ENCODE measurements at places on chromosomes 12 and 14.

- no peak for DNase-seq
Observed at GRCh38 chr14:100325231-100325632, 2.1 kb downstream of the SLC25A47 start.

- no peak for DNase-seq
Observed at GRCh38 chr12:107339487-107339886, 246.1 kb upstream of the CRY1 start.

- no peak for DNase-seq
Observed at GRCh38 chr12:123067654-123068053, 83.2 kb downstream of the PITPNM2 start.

DNA sequence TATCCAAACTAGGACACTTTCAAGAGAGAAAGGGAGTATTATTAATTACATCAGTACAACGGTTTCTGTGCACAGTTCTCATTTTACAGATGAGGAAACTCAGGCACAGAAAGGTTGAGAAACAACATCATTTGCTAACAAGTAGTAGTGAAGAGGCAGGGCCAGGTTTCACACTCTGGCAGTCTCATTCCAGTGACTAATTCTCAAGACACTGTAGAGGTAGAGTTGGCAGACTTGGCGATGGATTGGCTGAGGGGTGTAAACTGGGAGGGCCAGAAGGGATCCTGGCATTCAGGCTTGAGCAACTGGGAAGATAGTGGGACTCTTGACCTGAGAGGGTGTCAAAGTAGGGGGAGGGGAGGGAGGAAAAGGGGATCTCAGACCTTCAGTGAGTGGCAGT lies 73.8 kb upstream of the BDKRB2 start:
- DNase-seq = no peak

- peak; percentile 5 for DNase-seq
Observed at GRCh38 chr12:90010089-90010488, 301.5 kb upstream of the ATP2B1 start.

DNA sequence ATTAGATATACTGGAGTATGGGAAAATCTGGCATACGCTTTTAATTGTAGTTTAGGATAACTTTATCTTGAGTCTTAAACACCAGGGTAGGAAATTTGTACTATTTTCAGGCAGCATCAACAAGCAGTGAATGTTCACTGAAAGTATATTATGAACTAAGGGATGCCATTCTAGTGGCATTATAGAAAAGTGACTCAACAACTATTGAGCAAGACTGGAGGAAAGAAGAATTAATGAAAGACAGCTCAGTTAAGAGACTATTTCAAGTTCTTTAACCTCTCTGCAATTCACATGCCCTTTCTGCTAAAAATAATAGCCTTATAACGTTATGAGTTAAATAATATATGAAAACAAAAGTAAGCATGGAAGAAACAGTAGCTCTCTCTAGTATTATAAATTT lies 343.1 kb downstream of the FSCB start:
- DNase-seq = no peak

GRCh38 chr14:24298892-24299254 lies 707 bp downstream of the DHRS1 start:
- DNase-seq = peak; percentile 32

- DNase-seq = no peak
Observed at GRCh38 chr12:92927436-92928281, 1.4 kb downstream of the EEA1 start.

DNA sequence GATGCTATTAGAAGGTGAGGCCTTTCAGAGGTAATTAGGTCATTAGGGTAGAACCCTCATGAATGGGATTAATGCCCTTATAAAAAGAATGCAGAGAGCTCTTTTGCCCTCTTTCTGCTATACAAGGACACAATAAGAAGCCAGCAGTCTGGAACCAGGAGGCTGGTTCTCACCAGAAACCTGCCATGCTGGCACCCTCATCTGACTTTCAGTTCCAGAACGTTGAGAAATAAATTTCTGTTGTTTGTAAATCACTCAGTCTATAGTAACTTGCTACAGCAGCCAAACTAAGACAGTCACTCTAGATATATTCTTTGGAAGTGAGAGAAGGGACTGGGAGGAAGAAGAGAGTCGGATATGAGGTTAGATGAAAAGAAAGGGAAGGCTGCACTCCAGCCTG lies 125.0 kb upstream of the MYF6 start:
- DNase-seq = no peak

GRCh38 chr14:88426271-88426670 lies 40.8 kb downstream of the SPATA7 start:
- DNase-seq = no peak

DNA sequence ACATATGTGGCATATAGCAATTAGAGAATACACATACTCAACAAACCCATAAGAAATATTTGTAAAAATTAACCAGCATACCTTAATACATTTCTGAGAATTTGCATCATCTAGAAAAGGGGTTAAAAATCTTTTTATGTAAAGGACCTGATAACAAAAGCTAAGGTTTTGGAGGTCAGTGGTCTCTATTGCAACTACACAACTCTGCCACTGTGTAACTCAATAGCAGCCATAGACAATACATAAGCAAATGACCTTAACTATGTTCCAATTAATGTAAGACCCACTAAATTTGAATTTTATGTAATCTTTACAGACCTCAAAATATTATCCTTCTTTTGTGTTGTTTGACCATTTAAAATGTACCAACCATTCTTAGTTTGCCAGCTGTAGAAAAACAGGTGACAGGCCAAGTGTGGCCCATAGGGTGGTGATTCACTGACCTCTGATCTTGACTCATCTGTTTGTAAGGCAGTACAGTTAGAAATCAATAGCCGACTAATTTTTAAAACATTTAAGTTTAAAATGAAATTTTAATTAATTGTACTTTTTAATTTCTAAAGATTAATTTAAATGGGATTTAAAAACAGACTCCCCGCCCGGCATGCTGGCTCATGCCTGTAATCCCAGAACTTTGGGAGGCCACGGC lies 7.4 kb upstream of the EPS8 start:
- no peak for DNase-seq

DNA sequence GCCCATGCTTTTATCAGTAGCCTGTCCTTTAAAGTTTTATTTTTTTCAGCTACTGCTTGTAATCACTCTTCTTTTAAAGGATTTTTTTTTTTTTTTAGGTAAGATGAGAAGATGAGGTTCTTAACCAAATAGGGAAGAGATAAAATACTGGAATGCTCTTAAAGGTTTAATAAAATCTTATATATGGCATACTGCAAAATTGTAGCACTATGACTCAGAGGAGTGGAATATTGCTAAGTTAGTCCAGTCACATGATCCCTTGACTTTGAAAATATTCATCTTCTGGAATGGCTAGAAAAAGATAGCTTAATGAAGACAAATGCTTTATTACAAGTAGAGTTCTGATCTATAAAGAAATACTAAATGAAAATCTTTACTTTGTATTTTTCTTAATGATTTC lies 116.6 kb downstream of the NAV3 start:
- DNase-seq = no peak

- DNase-seq = no peak
Observed at GRCh38 chr12:51118706-51119105, 35.3 kb upstream of the CSRNP2 start.

DNA sequence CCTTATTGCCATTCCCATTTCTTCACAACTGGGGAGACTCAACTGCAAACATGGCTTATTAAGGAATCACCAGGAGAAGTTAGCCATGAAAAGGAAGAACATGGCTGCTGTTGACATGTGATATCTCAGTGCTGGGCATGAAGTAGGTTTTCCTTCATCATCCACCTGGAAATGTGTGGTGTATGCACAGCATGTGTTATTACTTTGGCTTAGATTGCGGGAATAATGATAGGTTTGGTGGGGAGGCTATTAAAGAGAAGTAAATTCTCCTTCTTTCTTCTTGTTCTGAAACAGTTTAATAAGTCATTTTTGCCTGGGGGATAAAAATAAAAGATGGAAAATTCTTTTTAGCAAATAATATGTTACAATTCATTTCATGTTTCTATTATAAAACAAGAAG lies 23.7 kb upstream of the CLEC14A start:
- DNase-seq = no peak

- no peak for DNase-seq
Observed at GRCh38 chr12:56953314-56953713, 4.1 kb downstream of the RDH16 start.

GRCh38 chr12:95096852-95097251 lies 23.4 kb upstream of the NR2C1 start:
- no peak for DNase-seq

DNA sequence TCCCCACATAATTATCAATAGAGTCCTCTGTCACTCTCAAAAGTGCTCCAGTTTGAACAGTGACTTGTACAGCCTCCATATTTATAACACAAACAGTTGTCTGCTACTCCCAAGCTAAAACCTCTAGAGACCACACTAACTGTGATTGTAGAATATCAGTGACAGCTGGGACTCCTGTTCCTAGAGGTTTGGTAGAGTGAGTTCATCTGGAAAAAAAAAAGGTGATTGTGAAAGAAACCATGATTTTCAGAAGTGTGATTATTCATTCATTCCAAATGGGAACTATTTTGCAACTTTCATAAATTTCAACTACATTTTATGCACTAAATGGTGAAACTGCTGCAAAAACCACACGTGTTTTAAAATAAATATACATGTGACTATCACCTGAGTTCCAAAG lies 128.0 kb upstream of the PLXNC1 start:
- DNase-seq = no peak

- no peak for DNase-seq
Observed at GRCh38 chr12:58925111-58925611, 4.9 kb upstream of the LRIG3 start.

DNA sequence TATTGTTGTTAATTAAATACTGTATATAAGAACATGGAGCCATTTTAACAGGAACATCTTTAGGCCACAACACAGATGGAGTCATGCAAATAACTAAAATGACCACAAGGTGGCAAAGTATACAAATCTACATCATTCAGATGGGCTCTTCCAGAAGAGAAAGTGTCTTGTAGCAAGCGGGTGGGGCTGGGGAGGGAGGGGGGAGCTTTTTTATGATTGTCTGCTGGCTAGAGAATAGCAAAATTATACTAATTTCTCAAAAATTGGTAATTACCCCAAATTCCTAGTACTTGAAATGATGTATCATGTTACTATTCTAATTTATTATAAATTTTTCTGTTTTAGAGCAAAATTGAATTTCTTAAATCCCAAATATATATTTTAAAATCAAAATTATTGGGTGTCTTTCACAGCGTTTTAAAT lies 378.7 kb downstream of the PRKD1 start:
- no peak for DNase-seq

GRCh38 chr14:95500201-95500681 lies 16.2 kb downstream of the SYNE3 start:
- no peak for DNase-seq

DNA sequence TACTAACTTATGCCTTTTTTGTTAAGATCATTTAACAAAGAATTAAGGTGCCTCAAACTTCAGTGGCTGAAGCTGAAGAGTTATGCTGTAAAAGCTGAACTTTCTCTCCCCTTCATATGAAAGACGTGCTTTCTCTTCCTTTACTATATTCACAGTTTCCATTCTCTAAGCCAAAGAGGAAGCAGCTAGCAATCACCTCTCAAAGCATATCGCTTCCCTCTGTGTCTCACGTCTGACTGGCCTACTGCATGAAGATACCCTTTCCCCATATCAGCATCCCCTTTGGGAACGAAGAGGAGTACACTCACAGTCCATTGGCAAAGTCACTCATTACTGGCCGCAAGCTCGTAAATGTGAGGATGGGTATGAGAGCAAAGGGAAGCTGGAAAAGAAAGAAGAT lies 34.9 kb downstream of the SLC11A2 start:
- DNase-seq = no peak

DNA sequence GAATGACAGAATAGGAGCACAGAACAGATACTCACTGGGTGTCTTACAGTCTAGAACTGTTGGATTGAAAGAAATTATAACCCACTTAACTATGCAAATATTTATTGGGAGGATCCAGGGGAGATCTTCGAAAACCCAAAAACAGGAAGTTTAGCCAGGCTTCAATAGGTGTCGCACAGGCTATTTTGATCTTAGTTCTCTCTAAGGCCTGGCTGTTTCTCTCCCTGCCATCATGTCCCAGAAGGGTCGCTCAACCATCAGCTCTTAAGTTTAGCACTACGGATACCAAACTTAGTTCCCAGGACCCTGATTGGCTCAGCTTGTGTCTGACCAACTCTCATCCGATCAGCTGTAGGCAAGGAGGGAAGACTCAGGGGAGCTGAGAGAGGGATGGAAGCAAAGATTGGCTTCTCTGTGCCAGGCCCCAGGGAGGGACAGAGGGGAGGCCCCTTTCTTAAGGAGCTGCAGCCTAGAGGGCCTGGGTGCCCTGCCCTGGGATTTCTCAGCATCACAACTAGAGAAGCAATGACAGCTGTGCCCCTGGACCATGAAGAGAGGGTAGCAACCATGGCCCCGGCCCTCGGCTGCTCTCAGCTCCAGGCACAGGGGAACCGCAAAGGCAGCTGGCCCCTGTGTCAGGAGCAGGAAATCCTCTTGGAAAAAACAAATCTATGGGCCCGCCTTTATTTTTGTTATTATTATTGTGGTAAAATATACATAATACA lies 13.5 kb downstream of the PHETA1 start:
- no peak for DNase-seq

DNA sequence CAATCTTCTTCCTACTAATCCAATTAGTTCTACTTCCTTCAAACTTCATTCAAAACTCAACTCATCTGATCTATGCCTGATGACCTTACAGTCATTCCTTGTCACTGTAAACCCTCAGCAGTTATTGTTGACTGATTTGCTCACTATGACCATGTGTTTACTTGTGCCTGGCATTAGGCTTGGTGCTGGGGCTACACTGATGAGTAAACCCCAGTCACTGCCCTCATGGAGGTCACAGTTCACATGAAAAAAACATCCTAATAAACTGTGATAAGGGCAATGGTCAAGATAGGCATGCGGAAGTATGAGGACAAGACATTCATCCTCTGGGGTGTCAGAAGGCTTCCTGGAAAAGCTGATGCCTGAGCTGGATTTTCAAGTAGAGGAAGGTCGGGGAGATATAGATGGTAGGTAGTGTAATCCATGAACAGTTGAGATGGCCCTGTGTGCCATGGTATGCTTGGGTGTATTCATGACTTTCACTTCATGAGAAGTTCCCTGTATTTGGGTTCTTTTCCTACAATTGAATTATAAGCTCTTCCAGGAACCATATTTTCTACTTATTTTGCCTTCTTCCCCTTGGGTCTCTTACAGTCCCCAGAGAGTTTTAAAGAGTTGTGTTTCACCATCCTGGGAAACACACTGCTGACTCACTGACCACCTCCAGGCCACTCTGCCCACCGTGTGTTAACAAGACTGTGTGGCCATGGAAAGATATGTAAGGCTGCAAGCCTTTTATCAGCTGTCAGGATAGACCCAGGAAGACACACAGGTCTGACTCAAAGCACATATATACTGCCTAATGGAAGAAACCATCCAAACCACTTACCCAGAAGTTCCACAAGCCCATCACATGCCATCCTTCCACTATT lies 38.7 kb upstream of the DUSP6 start:
- peak; percentile 12 for DNase-seq

All from activated CD4-positive, alpha-beta T cell treated with anti-CD3 and anti-CD28 coated beads for 48 hours (primary cell).